ENCODE measurements at places on chromosomes 7 and 10. TPM values are rescaled to one million over a fixed set of nuclear protein-coding genes. Genes with fewer than 3 reads are reported as not detected.

GRCh38 chr10:21510241-21511094, 15.0 kb downstream of the SKIDA1 start:
- H3K27ac ChIP-seq, result peak overlapping the region; percentile 67
- H3K27me3 ChIP-seq, result peaks cover 25% of the 10 kb centered on the region
- H3K4me1 ChIP-seq, result peaks cover 11% of the 10 kb centered on the region
- H3K4me3 ChIP-seq, result peak overlapping the region; percentile 81

- H3K27ac ChIP-seq, result no peak overlapping the region
- DNase-seq, result no peak
- H3K4me1 ChIP-seq, result peaks cover 2% of the 10 kb centered on the region
- H3K4me3 ChIP-seq, result no peak overlapping the region
Measured at GRCh38 chr10:5951167-5951711, 26.1 kb downstream of the IL15RA start.

DNA sequence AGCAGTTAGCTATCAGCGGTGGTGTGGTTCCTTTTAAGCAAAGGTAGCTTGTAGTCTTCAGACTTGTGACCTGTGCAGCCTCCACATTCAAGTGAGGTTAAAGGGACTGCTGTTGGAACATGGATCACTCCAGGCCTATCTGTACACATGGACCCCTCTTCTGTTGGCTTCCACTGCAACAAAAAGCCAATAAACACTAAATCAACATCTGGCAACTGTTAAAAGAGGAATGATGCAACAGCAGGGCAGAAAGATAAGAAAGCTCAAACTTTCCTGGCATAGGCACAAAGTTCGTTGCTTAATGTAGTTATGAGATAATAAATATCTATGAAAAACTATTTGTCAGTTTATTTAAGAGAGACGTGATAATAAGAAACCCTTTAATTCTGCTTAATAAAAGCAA, 4.0 kb upstream of the MINPP1 start:
- no peaks in the 10 kb centered on the region for H3K36me3 ChIP-seq
- no peak overlapping the region for H3K27ac ChIP-seq
- DNase-seq, result no peak
- no peak overlapping the region for H3K4me3 ChIP-seq

- H3K27ac ChIP-seq, result no peak overlapping the region
- H3K4me1 ChIP-seq, result no peaks in the 10 kb centered on the region
- H3K27me3 ChIP-seq, result no peaks in the 10 kb centered on the region
- H3K36me3 ChIP-seq, result peaks cover 18% of the 10 kb centered on the region
Measured at GRCh38 chr7:2923886-2924574, 79.9 kb upstream of the GNA12 start.

DNA sequence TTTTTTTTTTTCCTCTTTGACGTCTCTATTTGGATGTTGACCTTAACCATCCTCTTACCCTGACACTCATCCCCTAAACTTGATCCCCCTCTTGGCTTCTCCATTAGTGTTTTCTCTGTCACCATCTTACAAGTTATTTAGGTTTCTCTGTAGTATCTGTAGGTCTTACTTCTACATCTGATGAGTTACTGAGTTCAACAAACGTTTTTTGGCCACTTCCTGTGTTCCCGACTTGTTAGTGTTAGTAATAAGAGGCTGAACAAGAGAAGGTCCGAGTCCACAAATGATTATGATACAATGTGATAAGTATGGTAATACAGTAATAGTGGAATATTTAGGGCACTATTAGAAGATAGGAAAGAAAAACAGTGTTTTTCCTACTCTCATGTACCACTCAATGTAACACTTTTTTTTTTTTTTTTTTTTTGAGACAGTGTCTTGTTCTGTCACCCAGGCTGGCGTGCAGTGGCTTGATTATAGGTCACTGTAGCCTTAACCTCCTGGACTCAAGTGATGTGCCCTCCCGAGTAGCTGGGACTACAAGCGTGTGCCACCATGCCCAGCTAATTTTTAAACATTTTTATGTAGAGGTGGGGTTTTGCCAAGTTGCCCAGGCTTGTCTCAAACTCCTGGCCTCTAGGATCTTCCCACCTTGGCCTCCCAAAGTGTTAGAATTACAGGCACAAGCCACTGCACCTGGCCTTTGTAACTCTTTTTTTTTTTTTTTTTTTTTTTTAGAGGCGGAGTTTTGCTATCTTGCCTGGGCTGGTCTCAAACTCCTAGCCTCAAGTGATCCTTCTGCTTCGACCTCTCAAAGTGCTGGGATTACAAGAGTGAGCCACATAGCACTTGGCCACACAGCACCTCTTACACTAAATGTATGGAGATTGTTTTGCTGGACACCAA, 12.5 kb downstream of the CCSER2 start:
- no peaks in the 10 kb centered on the region for H3K36me3 ChIP-seq
- H3K27ac ChIP-seq, result no peak overlapping the region
- H3K4me3 ChIP-seq, result no peak overlapping the region

GRCh38 chr7:139597028-139597427, 73.5 kb downstream of the CLEC2L start:
- H3K36me3 ChIP-seq, result peaks cover 23% of the 10 kb centered on the region
- no peak overlapping the region for H3K4me3 ChIP-seq
- H3K27me3 ChIP-seq, result no peaks in the 10 kb centered on the region

DNA sequence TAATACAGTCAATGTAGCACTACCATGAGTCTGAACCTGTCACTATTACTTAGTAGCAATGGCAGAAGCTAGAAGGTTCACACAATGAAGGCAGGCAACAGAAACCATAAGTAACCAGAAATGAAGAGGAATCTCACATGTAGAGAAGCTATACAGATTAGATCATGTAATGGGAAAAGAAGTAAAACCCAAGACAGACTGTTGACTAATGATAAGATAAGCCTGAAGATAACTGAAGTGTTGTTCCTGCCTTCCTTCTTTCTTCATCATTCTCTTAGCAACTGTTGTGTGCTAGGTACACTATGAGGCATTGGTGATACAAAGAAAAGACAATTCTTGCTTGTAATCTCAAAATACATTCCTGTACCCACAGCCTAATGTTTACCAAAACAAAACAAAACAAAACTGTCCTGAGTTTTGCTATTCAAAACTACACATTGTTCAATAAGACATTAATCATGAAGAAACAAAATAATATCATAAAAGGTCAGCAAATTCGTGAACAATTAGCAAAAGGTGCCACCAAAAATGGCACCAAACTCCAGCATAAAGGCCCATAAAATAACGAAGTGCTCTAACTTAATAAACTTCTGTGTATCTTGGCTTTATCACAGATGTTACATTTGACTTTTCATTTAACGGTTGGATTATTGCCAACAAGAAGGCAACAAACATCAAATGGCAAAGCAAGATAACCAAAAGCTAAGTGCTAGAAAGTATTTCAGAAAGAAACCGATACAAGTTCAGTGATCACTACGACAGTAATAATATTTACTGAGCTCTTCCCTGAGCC, 27.1 kb downstream of the ZNF800 start:
- no peak for DNase-seq
- H3K27me3 ChIP-seq, result no peaks in the 10 kb centered on the region
- no peak overlapping the region for H3K4me3 ChIP-seq
- peaks cover 4% of the 10 kb centered on the region for H3K36me3 ChIP-seq
- no peaks in the 10 kb centered on the region for H3K4me1 ChIP-seq

- no peaks in the 10 kb centered on the region for H3K27me3 ChIP-seq
- no peak for DNase-seq
- H3K4me3 ChIP-seq, result no peak overlapping the region
- no peak overlapping the region for H3K27ac ChIP-seq
- peaks cover 90% of the 10 kb centered on the region for H3K36me3 ChIP-seq
Measured at GRCh38 chr7:100072462-100072861, 9.1 kb downstream of the ZNF3 start.

- H3K4me3 ChIP-seq, result peak overlapping the region; percentile 98
- peaks cover 2% of the 10 kb centered on the region for H3K4me1 ChIP-seq
Measured at GRCh38 chr10:58266003-58266825, 1.5 kb downstream of the IPMK start.

DNA sequence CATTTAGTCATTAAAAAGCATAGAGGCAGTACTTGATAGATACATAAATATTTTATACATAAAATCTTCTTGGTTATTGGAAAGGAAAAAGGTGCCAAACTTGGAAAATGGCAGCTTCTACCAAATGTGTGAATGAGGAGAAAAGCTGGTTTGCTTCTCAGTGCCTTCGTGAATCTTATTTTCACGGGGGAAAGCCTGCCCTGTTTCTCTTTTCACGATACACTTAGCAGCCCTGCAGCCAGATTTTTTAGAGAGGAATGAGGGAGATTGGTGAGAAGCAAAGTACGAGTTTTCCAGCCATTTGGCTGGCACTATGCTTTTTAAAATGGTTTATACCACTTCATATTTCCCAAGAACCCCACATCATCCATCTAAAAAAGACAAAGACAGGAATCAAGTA, 22.9 kb upstream of the C1QL3 start:
- no peaks in the 10 kb centered on the region for H3K36me3 ChIP-seq
- H3K27ac ChIP-seq, result no peak overlapping the region
- DNase-seq, result no peak
- H3K4me1 ChIP-seq, result no peaks in the 10 kb centered on the region

- no peak for DNase-seq
- no peaks in the 10 kb centered on the region for H3K27me3 ChIP-seq
- H3K36me3 ChIP-seq, result peaks cover 20% of the 10 kb centered on the region
- peak overlapping the region; percentile 41 for H3K27ac ChIP-seq
Measured at GRCh38 chr10:1050145-1050544, 1.2 kb upstream of the IDI1 start.

DNA sequence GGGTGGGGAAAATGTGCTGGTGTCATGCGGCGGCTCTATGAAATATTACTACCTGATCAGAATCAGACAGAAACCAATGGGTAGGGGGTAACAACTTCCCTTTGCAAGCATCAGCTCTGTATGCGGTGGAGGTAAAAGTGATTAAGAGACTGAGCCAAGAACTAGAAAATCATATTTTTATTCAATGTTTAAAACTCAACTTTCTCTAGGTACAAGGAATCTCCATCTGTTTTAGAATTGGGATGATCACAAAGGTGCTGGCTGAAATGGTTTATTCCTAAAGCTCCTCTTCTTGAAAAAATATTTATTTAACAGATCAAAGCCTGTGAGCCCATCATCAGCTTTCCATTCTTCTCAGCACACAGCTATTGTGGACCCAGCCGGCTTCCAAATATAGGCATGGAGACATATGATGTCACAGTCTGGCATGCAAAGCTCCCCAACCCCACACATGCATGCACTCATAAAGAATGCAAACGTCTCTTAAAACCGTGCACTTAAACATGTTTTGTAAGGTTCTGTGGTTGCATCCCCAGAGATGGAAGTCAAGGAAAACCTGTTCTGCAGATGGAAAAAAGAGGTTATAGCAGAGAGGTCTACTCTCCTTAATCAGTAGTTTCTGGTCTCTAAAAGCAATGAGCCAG, 126.0 kb downstream of the SKIDA1 start:
- H3K4me3 ChIP-seq, result no peak overlapping the region
- H3K27ac ChIP-seq, result no peak overlapping the region
- H3K4me1 ChIP-seq, result peaks cover 5% of the 10 kb centered on the region

DNA sequence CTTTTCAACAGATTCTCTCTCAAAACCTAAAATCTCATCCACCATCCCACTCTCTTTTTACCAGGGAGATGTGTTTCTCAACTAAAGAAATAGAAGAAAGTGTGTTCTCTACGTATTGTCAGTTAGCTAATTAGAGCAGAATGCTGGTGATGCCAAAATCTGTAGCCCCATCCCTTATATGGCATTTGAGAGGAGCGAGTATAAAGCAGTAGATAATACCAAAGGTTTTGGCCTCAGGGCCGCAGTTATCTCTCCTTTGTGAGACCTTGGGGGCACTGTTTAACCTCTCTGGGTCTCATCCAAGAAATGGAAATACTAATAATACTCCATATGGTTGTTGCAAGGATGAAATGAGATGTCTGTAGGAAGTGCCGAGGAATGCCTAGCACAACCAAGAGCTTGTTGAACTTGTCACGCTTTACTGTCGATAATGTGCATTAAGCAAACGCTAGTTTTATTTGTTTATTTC, 456 bp upstream of the DLD start:
- H3K27ac ChIP-seq, result no peak overlapping the region
- no peaks in the 10 kb centered on the region for H3K27me3 ChIP-seq
- no peaks in the 10 kb centered on the region for H3K4me1 ChIP-seq
- DNase-seq, result no peak

DNA sequence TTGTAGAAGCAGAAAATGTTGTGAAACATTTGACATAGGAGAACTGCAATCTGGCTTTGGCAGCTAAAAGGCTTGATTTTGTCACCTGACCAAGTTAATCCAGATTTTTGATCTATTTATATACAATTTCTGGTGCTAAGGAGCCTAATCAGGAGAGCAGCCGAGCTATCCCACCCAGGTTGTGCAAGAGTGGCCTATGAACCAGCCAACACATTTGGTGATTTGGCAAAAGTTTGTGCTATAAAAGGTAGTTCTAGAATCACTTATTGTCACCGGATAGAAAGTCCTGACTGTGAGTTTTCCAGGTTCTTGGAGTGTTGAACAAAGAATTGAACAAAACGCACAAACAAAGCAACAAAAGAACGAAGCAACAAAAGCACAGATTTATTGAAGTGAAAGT, 1.4 kb upstream of the SPAM1 start:
- H3K4me1 ChIP-seq, result no peaks in the 10 kb centered on the region
- H3K4me3 ChIP-seq, result no peak overlapping the region
- H3K27me3 ChIP-seq, result no peaks in the 10 kb centered on the region
- H3K27ac ChIP-seq, result no peak overlapping the region

The GRB10 gene
- 108 TPM for total RNA-seq

The MSMB gene
- not detected for total RNA-seq

The PPP1R17 gene
- total RNA-seq, result 1.7 TPM

The SPDYE18 gene
- total RNA-seq, result not detected

The GJD4 gene
- not detected for total RNA-seq

The SYPL1 gene
- 41.9 TPM for total RNA-seq

The TAS2R60 gene
- not detected for total RNA-seq

The LIPF gene
- total RNA-seq, result not detected

The SLC16A12 gene
- total RNA-seq, result 0.77 TPM

The GPR15LG gene
- not detected for total RNA-seq

The FAM25C gene
- total RNA-seq, result not detected

Data from H9 (cell line).